ENCODE measurements at places on chromosomes 5 and 9.

DNA sequence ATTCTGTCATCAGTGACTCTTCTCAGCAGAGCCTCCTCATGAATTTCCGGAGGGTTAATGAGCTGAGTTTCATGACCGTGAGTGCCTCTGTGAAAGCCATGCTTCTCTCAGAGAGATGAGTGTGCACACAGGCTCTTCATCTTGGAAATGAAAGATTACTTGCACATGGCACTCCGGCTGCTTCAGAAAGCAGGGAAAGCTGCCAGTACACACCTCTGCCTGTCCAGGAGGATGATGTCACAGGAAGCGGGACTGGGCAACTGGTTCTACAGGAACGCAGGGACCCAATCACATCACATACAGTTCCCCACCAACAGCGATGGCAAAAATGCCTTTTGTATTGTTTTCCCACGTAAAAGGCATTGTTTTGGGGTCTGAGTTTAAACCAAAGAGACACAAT lies 286.0 kb upstream of the DAP start:
- no peak for DNase-seq

GRCh38 chr9:114155263-114155994 lies at the start of gene COL27A1:
TSS of gene COL27A1 (plus strand) at chr9:114155537. CDS start at chr9:114155951, 414 bp downstream.
- DNase-seq: peak; percentile 80

DNA sequence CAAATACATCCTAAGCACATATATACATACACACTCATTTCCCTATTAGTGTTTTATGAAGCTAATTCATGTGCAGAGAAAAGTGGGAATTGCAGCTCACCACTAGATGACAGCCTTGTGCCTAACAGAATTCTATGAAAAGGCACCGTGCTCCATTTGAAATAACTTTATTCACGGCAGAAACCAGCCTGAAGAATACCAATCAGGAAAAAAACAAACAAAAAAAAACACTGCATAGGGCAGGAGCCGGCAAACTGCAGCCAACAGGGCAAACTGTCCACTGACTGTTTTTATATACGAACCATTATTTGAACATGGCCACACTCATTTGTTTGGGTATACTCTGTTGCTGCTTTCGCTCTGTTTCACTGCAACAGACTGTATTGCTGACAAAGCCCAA lies 33.6 kb downstream of the ERMP1 start:
- no peak for DNase-seq

- DNase-seq: no peak
Measured at GRCh38 chr5:172695232-172696054, 54.4 kb downstream of the NEURL1B start.

GRCh38 chr9:19381656-19382055 lies 1.6 kb upstream of the RPS6 start:
- DNase-seq: no peak

DNA sequence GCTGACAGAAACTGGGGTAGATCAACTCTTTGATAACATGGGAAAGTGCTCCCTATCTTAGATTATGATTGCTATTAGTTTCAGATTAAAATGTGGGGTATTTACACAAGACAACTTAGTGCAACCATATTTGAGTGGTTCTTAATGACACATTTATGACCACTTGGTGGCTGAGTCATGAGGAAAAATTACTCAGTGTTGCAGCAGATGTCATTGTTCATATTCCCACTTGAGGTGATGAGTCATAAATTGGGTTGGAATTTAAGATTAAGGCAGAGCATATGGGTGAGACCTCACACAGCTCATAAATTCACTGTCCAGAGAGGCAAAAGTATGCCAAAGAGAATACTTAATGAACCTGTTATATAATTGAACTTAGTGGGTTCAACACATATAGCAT lies 408.3 kb downstream of the DMRT2 start:
- no peak for DNase-seq

DNA sequence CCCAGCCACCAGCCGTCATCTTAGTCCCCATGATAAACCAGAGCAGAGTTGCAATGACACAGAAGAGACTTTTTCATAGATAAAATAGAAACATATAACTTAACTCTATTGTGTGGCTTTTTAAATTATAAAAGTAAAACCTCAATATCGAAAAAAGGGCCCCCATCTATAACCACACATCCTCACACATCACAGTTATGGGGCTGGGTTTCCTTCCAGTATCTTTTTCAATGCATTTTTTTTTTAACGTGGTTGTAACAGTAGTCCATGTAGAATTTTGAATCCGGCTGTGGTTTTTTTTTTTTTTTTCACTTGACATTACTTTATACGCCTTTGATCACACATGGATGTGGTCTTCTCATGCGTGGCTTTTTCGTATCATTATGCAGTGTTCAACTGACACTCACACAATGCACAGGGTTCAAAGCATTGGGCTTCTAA lies 77.4 kb downstream of the CFAP77 start:
- DNase-seq: no peak

- DNase-seq: no peak
Measured at GRCh38 chr5:108459769-108460168, 77.9 kb upstream of the FBXL17 start.

GRCh38 chr5:28190011-28190410 lies 1151.6 kb upstream of the CDH9 start:
- DNase-seq: no peak

GRCh38 chr5:179302499-179303185 lies 42.6 kb downstream of the ADAMTS2 start:
- no peak for DNase-seq

DNA sequence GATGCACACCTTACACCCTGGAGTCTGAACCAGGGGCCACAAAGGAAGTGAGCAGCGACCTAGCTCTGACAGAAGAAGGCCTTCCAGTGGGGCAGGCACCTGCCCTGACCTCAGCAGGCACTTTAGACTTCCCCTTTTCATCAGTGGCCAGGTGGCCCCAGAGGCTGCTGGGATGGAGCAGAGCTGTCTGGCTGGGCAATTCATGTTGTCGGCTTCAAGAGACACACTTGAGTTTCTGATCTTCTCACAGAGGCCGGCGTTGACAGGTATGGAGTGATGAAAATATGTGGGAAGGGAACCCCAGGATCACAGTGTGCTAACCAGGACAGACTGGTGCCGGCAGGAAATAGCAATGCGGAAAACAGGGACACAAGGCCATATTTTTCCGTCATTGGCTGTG lies 375.5 kb downstream of the CTNND2 start:
- DNase-seq: no peak

DNA sequence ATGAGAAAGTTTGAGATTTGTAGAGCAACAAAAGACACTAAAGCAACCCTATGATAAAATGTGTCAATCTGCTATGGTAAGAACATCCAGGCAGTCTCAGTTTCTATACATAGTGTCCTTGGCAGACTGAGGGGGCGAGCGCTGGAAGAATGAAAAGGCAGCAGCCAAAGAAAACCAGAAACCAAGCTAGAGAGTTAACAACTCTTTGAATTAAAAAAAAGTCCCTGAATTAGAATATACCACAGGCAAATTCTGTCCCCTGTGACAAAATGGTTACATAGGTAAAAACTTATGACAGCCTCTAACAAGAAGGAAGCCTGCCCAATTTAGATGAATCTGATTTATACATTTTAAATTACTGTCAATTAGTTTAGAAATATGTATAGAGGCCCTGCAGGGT lies 106.7 kb downstream of the OXCT1 start:
- DNase-seq: no peak

DNA sequence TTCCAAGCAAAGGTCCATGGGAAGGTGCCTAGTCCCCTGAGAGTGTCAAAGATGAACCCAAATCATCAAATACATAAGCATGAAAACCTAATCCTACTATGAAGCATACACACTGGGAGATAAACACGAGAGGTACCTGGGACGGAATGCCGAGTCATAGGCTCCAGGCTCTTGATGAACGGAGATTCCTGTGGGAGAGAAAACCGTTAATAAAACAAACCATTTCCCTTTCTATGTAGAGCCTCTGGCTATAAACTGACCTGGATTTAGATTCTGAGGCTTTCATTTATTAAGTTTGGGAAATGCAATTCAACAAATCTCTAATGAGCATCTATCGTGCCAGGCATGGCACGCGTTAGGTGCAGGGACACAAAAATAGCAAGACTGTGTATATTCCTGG lies 206.4 kb upstream of the IL12B start:
- no peak for DNase-seq
